EH (cell line): ENCODE measurements at places on chromosomes 5 and 9.

DNA sequence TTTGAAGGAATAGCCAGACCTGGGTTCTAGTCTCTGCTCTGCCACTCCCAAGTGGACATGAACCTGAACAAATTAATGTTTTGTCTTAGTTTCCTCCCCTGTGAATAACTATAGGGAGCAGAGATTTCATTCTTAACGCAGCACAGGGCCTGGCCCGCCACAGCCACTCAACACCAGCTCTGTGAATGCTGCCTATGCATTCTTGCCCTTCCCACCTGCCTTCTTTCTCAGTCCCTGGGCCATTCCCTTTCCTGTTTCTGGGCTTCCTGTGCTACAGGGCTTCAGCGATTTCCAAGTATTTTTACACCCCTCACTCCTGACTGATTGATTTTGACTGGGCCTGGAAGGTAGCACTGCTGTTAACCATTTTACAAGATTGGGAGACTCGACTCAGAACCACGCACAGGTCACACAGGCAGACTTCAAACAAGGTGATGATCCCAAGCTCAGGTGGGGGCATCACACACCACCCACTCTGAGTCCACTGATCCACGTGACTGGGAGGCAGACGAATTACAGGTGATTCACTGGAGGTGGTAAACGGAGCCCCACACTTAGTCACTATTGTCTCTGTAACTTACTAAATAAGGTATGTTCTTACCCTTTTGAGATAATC, 21.4 kb downstream of the PTPN3 start:
- no peak for DNase-seq

DNA sequence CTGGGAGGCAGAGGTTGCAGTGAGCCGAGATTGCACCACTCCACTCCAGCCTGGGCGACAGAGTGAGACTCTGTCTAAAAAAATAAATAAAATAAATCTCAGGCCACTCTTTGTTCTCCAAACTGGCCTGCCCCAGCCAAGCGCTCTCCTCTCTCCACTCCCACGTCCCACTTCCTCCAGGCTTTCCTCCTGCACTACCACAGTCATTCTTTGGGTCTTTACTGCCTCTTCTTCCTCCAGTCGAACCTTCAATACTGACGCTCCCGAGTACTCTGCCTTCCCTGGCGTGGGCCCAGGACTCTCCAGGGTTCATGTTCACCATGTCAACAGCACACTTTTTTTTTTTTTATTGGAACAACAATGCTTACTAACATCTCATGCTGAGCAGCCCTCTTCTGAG, 23.9 kb downstream of the RNF130 start:
- DNase-seq: no peak

DNA sequence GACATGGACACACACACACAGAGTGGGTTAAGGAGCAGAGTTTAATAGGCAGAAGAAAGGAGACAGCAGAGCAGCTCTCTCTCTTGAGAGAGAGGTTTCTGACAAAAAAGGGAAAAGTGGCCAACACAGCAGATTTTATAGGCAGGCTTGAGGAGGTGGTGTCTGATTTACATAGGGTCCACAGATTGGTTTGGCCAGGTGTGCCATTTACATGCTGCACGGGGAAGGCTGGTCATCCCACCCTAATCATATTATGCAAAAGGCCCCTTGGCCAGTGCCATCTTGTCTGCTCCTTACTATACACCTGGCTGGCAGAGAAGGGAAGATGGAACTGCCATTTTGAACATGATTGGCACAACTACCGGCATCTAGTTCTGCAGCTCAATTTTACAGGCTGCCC, 240.8 kb downstream of the NPR3 start:
- DNase-seq: no peak

- peak; percentile 94 for DNase-seq
Measured at GRCh38 chr5:168317521-168318147, 26.2 kb downstream of the WWC1 start.

- DNase-seq: peak; percentile 76
Measured at GRCh38 chr9:96686638-96687335, 31.7 kb upstream of the PRXL2C start.

GRCh38 chr5:14081791-14082190, 61.4 kb upstream of the TRIO start:
- DNase-seq: peak; percentile 52
